ENCODE measurements at places on chromosomes 13 and 19.

DNA sequence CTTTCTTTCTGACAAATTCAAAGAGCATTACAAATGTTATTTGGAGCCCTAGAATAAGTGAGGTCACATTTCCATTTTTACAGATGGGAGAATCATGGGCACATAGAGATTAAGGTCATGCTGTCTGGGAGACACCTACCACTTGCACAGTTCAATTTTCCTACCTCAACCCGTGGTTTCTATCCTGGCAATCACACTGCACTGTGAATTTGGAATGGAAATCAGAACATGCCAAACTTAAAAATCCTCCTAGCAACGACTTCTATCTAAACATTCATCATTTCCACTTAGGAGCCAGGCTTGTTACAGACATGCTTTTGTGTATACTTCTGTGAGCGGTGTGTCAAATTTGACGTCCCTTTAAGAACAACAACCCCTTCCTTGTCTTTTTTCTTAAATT is 251.5 kb downstream of the DNAJC15 start:
- DNase-seq, result no peak

DNA sequence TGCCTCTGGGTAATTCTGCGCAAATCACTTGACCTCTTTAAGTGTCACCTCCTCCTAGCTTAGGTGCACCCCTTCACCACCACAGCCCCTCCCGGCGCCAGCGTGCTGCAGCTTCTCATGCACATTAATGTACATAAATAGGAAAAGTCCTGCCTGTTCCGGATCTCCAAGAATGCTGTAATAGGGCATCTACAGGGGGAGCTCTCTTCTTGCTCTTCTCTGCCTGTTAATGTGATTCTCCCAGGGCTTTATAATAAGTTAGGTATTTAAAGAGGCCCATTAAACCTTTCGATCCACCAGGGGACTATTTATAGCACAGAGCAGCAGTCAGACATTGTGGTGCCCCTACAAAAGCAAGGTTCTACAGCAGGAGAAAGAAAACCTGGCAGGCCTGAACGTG is 35.3 kb downstream of the SOX1 start:
- DNase-seq, result no peak

GRCh38 chr19:28610731-28611130 is 602.2 kb downstream of the UQCRFS1 start:
- DNase-seq, result no peak

DNA sequence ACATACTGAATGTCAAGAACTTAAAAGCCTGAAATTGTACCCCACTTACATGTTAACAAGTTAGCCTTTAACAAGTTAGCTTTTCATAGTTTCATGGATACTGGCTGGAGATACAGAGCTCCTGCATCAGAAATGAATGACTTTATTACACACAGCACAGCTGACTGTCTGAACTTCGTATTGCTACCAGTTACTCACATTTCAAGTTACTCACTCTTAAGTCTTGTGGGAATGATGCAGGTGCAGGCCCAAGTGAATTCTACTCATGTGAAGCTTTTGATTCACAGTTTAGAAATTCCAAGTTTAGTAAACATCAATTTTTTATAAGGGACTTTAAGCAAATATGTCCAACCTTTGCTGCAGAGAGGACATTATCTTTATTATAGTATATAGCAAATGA is 762.2 kb upstream of the PRR20A start:
- no peak for DNase-seq

DNA sequence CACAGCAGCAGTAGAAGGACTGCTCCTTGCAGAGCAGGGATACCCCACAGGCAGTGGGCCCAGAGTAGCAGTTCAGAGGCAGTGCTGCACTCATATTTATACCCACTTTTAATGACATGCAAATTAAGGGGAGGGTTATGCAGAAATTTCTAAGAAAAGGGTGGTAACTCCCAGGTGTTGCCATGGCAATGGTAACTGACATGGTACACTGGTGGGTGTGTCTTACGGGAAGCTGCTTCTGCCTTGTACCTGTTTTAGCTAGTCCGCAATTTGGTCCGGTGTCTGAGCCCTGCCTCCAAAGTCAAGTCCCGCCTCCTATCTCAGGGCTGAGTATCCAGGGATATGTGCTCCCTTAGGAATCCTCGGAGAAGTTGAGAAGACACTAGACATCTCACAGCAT is 79.2 kb upstream of the UQCRFS1 start:
- DNase-seq, result no peak

DNA sequence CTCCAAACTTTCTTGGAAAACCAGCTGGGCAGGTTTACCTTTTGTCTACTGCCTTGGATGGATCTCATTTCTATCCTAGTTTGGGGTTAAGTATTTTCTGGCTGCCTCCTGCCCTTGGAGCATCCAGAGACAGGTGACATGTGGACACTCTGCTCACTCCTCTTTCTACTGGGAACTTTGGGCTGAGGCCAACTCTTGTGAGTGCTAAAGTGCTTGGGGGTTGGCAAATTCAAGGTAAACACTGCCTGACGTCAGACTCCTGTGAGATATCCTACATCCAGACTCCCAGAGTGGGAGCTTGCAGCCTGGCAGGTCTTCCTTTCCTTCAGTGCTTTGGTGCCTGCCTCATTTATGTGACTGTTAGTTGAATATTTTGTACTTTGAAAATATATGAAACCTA is 388.1 kb downstream of the KCNRG start:
- peak; percentile 47 for DNase-seq

DNA sequence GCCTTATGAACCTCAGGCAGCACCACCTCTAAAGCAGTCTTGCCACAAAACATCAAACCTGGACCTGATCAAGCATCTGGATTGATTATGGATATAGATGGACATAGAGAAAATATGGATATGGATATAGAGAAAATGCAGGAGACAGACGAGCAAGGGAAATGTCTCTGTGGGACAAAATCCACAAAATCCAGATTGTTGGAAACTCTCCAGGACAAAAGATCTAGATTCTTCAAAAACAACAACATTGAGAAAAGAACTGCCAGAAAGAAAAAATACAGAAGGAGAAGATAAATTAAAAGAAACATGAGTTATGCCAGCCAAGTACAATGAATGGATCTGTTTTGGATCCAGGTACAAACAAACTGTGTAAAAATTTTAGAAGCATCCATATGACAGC is 1176.5 kb downstream of the UQCRFS1 start:
- DNase-seq, result no peak

DNA sequence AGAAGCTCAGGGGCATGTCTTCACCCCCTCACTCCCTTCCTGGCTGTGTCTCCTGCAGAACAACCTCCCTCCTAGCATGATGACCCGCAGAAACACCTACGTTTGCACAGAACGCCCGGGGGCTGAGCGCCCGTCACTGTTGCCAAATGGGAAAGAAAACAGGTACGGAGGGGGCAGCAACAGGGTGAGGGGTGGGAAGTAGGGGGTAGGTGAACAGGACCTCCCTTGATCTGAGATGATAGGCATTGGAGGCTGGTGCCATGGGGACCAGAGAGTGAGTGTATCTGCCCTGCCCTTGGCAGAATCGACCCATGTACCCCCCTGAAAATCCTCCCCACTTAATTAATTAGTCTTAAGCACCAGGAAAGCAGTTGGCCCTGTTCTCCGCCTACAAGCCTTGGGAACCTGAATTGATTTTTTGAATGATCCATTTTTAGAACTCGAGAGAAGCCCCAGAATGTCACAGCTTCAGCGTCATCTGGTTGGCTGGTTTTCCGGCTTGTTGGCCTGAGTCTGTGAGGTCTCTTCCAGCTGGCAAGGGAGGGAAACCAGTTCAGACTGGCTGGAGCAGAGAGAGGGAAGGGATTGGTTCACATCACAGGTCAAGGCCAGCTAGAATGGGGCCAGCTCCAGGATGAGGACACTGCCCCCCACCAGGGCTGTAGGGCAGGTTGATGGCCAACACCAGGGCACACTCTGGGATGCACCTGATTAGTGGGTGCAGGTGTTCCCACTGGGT is 28.2 kb downstream of the CKM start:
- no peak for DNase-seq

DNA sequence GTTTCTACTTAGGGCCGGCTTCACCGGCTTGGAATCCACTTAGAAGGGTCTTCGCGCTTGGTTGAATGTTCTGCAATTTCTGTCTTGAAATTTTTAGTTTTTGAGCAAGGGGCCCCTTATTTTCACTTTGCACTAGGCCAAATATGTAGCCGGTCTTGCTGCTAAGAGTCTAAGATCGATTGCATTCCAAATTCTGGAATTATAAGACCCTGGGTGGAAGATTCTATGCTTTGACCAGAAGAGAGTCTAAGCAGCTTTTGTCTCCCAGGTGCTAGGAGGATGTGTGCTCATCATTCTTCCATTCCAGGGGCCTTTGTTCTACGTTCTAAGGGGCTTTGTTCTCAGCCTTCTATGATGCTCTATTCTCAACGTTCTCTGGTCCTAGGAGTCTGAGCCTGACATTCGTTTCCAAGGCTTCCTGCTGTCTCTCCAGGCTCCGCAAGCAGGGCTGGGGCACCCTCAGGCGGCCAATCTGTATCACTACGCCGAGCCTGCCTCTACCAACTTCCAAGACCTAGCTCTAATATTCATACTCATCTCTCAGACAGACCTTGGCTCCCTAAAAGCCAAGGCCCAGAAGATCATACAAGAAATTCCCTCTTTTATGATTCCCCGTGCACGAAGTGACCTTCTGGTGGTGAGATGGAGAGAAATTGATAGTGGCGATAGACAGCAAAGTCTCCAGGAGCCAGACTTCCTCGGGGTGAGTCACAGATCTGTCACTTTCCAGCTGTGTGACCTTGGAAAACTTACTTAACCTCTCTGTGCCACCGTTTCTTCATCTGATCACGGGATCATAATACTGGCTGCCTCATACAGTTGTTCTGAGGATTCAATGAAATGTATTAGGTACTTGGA is 982 bp upstream of the DACT3 start:
- DNase-seq, result peak; percentile 65

DNA sequence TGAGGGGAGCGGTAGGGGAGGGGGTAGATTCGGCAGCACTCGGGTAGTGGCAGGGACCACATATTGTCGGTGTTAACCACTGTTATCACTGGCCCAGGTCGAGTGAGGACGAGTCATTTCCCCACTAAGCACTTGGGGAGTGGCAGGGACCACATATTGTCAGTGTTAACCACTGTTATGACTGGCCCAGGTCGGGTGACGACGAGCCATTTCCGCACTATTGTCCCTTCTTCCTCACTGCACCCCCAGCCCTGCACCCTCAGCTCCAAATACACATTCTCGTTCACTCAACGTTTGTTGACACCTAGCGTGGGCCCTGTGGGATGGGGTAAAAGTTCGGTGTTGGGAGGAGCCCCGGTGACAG is 467 bp upstream of the CLN5 start:
- no peak for DNase-seq

- DNase-seq, result no peak
These were observed 20.7 kb upstream of the ZNF331 start for GRCh38 chr19:53517114-53517741.

DNA sequence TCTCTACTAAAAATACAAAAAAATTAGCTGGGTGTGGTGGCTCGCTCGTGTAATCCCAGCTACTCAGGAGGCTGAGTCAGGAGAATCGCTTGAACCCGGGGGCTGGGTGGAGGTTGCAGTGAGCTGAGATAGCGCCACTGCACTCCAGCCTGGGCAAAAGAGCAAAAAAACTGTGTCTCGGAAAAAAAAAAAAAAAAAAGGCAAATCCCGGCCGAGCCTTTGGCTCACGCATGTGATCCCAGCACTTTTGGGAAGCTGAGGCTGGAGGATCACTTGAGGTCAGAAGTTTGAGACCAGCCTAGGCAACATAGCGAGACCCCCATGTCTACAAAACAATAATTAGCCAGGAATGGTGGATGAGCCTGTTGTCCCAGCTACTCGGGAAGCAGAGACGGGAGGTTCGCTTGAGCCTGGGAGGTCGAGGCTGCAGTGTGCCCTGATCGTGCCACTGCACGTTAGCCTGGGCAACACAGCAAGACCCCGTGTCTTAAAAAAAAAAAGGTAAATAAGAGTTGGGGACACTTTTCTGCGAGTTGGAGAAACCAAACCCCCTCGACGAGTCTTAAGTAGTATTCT is 574 bp upstream of the GPX4 start:
- no peak for DNase-seq

GRCh38 chr19:46111376-46111775 is 13.1 kb downstream of the IGFL3 start:
- no peak for DNase-seq

GRCh38 chr19:35141837-35142605 is 1.0 kb upstream of the FXYD7 start:
- no peak for DNase-seq

GRCh38 chr13:99506634-99507033 is 5.4 kb downstream of the TM9SF2 start:
- no peak for DNase-seq

DNA sequence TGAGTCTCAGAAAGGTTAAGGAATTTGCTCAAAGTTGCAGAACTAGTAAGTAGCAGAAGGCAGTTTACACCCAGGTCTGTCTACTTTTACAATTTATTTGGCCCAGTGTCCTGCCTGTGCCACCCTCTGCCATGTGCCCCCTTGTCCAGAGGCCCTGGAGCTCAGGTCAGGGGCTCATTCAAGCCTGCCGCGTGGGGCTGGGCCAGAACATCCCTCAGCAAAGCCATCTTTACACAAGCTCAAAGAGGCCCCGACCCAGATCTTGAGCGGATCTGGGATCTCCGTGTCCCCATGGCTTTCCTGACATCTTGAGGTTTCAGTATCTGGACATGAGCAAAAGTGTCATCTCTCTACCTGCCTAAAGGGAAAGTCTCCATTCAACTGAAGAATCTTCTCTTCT is 76.4 kb upstream of the VSTM2B start:
- DNase-seq, result no peak

DNA sequence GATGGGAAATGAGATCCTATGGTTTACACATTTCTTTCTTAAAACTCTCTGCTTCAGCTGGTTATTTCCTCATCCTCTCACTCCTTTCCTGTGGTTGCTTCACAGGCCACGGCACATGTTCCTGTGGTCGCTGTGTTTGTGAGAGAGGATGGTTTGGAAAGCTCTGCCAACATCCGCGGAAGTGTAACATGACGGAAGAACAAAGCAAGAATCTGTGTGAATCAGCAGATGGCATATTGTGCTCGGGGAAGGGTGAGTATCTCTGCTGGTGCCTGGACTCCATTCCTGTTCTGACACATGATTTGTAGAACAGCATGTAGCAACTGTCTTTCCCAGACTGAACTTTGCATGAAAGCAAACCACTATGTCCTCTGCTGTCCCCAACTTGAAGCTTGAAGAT is 254.2 kb downstream of the ITGBL1 start:
- DNase-seq, result peak; percentile 2

GRCh38 chr13:95833719-95834118 is 156.8 kb downstream of the DNAJC3 start:
- DNase-seq, result no peak

GRCh38 chr13:99962242-99962641 is 9.3 kb downstream of the ZIC5 start:
- peak; percentile 40 for DNase-seq

GRCh38 chr19:31602548-31602947 is 253.3 kb upstream of the TSHZ3 start:
- DNase-seq, result no peak
